ENCODE measurements at places on chromosomes 7 and 10.

GRCh38 chr7:12648704-12649261 is 38.6 kb upstream of the ARL4A start:
- no peaks in the 10 kb centered on the region for H3K36me3 ChIP-seq
- no peak overlapping the region for H3K4me3 ChIP-seq
- no peak for DNase-seq
- H3K4me1 ChIP-seq: peaks cover 3% of the 10 kb centered on the region
- H3K27me3 ChIP-seq: no peaks in the 10 kb centered on the region
- H3K27ac ChIP-seq: no peak overlapping the region

- DNase-seq: no peak
- no peaks in the 10 kb centered on the region for H3K36me3 ChIP-seq
- H3K4me3 ChIP-seq: no peak overlapping the region
- H3K27me3 ChIP-seq: no peaks in the 10 kb centered on the region
Measured at GRCh38 chr10:62433181-62433692, 59.1 kb downstream of the ZNF365 start.

- no peaks in the 10 kb centered on the region for H3K27me3 ChIP-seq
- no peak overlapping the region for H3K4me3 ChIP-seq
- H3K4me1 ChIP-seq: no peaks in the 10 kb centered on the region
- no peak overlapping the region for H3K27ac ChIP-seq
- no peaks in the 10 kb centered on the region for H3K36me3 ChIP-seq
Measured at GRCh38 chr7:33712020-33712414, 193.3 kb upstream of the BMPER start.

DNA sequence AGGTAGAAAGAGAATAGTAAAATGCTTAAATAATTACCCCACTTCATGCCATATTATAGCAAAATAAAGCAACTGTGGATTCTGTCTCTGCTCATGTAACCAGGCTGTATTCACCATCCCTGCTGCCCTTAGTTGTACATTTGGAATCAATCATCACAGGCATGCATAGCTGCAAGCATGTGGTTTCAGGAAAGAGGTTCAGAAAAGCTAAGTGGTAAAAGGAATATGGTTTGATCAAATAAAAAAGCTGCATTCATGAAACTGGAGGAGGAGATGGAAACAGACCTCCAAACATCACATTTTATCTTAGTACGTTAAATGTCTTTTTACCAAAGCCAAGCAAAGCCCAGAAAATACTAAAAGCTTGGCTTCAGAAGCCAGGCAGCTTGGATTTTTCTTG is 81.3 kb downstream of the ADAM22 start:
- peaks cover 16% of the 10 kb centered on the region for H3K4me1 ChIP-seq
- DNase-seq: peak; percentile 53
- no peak overlapping the region for H3K4me3 ChIP-seq

DNA sequence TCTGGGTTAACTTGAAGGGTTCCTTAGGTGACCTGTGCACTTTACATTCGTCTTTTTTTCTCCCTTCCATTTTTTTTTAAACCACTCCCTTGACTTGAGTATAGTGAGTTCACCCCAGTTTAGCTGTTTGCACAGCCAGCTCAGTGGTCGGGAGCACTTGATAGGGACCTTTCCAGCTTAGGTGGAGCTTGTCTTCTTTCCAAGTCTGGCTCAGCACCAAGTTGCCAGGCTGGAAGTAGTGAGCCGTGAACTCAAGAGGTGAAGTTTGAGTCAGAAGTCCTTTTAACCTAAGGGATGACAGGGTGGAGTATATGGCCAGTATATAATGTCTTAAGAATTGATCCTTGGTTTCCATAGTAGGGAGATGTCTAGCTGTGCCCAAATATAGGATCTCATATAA is 7.2 kb downstream of the DNAH11 start:
- no peaks in the 10 kb centered on the region for H3K4me1 ChIP-seq
- DNase-seq: no peak
- no peaks in the 10 kb centered on the region for H3K36me3 ChIP-seq
- no peak overlapping the region for H3K27ac ChIP-seq

GRCh38 chr10:34547695-34548094 is 267.4 kb downstream of the PARD3 start:
- no peaks in the 10 kb centered on the region for H3K27me3 ChIP-seq
- H3K27ac ChIP-seq: no peak overlapping the region

DNA sequence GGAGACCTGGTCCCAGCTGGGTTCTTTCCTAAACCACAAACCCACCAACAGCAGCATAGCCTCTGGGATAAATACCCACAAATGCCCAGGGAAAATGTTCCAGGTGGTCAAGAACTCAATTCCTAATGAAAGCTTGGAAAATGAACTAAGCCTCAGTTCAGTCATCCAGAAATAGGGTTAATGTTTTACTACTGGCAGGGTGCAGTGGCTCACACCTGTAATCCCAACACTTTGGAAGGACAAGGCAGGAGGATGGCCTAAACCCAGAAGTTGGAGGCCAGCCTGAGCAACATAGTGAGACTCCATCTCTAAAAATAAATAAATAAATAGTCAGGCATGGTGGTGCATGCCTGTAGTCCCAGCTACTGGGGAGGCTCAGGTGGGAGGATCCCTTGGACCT is 82.2 kb downstream of the SVOPL start:
- H3K4me3 ChIP-seq: no peak overlapping the region
- no peak overlapping the region for H3K27ac ChIP-seq
- H3K36me3 ChIP-seq: no peaks in the 10 kb centered on the region
- H3K27me3 ChIP-seq: no peaks in the 10 kb centered on the region

DNA sequence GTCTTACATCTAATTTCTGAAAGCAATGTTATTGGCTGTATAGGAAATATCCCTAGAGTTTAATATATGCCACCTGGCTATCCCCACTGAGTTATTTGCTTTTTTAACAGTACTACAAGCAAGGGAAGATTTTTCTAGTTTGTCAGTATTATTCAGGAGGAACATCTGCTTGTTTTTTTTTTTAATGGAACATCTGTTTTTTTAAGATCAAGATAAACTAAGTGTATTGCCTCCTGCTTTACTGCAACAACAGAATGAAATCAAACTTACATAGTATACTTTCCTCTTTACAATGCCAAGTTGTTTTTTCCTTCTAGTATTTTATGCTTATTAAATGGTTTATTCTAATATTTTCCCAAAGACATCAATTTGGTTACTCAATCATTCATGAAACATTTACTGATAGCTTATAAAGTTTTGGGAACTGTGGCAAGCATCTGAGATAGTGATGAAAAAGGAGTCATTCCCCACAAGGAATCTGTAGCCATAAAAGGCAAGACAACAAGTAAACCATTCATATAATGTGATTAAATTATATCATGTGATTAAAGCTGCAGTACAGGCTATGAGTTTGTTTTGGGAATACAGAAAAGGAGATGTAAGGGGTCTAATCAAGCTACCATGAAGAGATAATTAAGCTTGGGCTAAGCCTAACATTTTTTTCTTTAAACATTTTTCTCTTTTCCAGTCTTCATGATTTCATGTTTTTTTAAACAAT is 17.4 kb downstream of the MTPN start:
- no peak overlapping the region for H3K4me3 ChIP-seq
- H3K27ac ChIP-seq: peak overlapping the region; percentile 94
- peaks cover 42% of the 10 kb centered on the region for H3K4me1 ChIP-seq
- H3K36me3 ChIP-seq: peaks cover 35% of the 10 kb centered on the region

DNA sequence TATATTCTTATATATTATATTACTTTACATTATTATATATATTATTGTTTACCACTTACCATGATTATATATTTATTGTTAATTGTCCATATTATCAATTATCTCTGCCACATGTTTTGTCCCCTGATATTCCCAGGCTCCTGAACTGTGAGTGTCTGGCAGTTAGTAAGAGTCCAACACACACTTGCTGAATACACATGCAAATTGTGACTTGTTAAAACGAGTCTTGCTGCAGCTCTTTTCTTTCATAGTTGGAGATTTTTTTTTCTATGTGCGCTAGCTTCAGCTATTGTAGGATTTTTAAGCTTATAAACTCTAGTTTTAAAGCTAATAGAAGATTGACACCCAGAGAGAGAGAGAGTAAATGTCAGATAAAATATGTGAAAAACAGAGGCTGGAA is 207.8 kb upstream of the FAM3C start:
- H3K36me3 ChIP-seq: no peaks in the 10 kb centered on the region
- H3K4me3 ChIP-seq: no peak overlapping the region
- no peak overlapping the region for H3K27ac ChIP-seq
- peaks cover 3% of the 10 kb centered on the region for H3K4me1 ChIP-seq
- H3K27me3 ChIP-seq: peaks cover 47% of the 10 kb centered on the region
- DNase-seq: no peak

DNA sequence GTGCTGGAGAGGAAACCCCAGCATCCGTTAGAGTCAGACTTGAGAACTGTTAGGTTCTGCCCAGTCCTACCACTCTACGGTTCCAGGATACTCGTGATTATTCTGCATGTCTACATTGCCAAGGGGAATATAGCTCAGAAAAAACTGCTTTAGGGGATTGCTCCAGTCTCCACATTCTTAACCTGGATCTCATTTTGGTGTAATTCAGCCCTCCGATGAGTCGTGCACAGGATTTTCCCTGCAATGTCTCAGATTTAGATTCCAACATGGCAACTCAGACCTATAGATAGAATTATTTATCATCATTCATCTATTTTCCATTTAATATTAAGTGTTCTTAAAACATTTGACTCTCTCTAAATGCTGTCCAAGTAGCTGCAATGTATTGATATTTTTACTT is 121.1 kb upstream of the ZEB1 start:
- H3K4me3 ChIP-seq: no peak overlapping the region
- H3K4me1 ChIP-seq: peaks cover 4% of the 10 kb centered on the region
- no peaks in the 10 kb centered on the region for H3K36me3 ChIP-seq
- H3K27ac ChIP-seq: 0 out of 2 replicates have a peak overlapping the region, but pooled peaks have one; percentile 6
- H3K27me3 ChIP-seq: no peaks in the 10 kb centered on the region

Measured in SK-N-SH (cell line).